ENCODE measurements at places on chromosomes 16 and 17.

- peak; percentile 52 for DNase-seq
These were observed 5.0 kb downstream of the SEC14L1 start for GRCh38 chr17:77145612-77146245.

DNA sequence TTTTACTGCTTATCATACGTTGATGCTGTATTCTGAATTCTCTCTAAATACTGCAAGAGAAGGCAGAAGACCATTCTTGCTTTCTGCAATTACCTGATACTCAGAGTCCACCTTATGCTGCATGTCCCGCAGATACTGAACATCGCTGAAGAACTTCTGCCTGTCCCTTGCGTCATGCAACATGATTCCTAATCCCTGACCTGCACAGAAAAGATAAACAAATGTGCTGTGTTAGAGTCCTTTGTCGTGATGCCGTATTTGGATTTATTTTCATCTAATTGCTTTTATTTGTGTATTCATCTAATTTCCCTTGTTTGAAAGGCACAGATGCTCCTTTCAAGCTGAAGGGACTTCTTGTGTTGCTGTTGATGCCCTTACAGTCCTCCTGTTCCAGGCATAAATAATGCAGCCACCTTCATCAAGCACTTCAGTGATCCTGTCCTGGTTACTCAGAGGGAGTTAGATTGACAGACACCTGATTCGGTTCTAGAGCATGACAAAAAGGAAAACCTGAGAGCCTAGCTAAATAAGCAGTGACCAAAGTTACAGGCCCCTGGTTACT is 6.5 kb downstream of the MARCHF10 start:
- no peak for DNase-seq

- DNase-seq: no peak
These were observed 133.3 kb downstream of the CA10 start for GRCh38 chr17:52025236-52025635.

DNA sequence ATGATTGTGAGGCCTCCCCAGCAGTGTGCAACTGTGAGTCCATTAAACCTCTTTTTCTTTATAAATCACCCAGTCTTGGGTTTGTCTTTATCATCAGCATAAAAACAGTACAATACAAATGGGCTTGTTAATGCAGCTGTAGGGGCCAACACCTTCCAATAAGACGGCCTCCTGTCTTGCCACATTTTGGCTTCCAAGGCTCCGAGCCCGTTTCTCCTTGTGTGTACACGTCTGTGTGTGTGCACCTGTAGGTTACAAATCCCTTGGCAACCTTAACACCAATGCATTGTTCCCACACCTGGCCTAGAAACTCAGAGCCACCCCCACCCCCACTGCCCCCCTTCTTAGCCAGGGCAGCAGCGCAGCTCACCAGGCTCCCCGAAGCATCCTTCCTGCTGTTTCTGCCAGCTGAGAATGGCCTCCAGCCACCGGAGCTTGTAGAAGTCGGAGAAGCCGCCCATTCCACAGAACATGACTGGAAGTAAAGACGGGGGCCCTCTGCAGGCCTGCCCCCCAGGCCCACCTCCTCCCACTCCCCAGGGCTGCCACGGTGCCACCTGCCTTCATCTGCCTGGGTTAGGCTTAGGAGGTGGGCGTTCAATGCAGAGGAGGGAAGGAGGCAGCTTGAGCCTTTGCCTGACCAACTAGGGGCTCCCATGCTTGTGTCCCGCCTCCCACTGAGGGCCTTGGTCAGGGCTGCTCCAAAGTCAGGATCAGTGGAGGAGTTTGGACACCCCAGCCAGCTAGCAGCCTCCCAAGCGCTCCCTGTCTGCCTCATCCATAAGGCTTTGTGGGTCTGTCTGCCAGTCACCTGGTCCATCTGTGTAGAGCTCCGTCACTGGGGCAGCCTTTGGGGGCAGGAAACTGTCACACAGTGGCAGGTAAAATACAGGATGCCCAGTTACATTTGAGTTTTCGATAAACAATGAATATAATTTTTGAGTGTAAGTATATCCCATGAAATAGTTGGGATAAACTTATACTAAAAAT is 10.6 kb downstream of the C16orf89 start:
- DNase-seq: no peak

DNA sequence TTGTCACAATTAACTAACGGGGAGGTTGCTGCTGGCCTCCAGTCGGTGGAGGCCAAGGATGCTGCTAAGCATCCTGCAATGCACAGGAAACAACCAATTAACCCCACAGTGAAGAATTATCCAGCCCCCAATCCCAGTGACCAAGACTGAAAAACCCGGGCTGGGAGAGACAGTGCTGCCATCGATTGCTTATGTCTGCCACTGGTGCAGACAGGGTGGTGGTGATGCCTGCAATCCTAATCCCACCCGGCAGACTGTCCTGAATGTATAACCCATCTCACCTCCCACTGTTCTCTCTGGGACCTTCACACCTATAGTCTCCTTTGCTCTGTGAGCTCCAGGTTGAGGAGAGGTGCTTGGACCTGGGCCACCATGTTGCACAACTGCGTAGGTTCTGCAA is 42.3 kb upstream of the KLHDC4 start:
- no peak for DNase-seq

DNA sequence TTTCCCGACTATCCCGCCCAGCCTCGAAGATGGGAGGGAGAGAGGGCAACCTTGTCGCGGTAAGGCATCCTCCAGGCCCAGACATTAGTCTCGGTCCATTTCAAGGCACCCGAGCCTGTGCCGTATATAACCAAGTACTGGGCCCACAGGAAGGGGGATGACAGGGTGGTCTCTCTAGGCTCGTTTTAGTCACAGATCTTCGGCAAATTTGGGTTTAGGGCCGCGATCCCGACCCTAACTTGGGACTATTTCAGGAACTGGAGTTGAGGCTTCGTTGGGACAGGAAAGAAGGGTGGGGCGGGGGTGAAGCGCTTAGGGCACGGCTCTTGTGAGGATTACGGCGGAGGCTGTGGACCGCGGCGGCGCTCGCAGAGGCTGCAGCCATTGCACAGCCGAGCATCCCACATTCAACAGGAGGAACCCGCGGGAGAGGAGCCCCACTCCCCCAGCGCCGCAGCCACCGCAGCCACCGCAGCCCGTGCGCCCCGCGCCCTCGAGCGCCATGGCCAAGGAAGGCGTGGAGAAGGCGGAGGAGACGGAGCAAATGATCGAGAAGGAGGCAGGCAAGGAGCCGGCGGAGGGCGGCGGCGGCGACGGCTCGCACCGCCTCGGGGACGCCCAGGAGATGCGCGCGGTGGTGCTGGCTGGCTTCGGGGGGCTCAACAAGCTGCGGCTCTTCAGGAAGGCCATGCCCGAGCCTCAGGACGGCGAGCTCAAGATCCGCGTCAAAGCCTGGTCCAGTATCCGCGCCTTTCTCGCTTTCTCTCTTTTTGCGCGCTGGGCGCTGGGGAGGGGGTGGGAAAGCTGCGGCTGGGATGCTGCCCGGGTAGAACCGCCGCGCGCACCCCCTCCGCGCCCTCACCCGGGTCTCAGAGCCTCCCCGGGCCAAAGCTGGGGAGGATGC is at the start of gene VAT1L:
TSS of gene VAT1L (plus strand) at position 384 of the 904 bp plus-strand sequence. CDS start at position 503, 119 bp downstream.
- DNase-seq: no peak
